ENCODE measurements at places on chromosomes 13 and 19.
A peak's percentile ranks its signal among the peaks of the same experiment; 100 is the strongest.

DNA sequence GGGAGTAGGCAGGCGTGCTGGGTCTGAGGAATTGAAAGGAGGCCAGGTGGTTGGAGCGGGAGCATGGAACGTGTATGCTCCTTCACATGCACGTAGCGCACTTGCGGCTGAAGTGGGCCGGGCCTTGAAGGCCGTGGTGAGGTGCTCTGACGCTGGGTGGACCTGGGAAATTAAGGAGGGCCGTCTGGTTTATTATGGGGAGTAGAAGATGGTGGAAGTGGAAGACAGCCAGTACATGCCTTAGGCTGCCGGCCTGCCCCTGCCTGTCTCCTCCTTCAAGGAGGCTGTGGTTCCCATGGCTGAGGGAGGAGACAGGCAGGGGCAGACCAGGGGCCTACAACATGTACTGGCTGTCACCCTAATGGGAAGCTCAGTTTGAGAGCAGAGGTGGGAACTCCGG lies 23.9 kb downstream of the GATAD2A start:
- no peak for DNase-seq

DNA sequence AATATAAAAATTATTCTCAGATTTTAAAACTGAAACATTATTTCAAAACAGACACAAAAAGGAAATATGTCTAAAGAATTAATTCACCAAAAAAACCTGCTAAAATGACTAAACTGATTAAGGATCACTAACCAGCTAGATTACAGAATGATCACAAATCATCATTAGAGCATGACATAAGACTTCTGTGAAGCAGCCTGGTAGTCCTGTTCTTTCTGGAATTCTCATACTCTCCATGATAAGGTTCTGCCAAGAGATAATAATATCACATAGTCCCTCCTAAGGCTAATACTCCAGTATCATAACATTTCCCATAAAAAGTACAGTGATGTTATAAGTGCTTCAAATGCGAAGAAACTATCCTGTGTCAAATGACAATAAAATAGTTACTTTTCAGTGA lies 1814.9 kb downstream of the SLITRK5 start:
- DNase-seq: no peak

GRCh38 chr19:38076337-38076736 lies 147.7 kb downstream of the DPF1 start:
- no peak for DNase-seq

DNA sequence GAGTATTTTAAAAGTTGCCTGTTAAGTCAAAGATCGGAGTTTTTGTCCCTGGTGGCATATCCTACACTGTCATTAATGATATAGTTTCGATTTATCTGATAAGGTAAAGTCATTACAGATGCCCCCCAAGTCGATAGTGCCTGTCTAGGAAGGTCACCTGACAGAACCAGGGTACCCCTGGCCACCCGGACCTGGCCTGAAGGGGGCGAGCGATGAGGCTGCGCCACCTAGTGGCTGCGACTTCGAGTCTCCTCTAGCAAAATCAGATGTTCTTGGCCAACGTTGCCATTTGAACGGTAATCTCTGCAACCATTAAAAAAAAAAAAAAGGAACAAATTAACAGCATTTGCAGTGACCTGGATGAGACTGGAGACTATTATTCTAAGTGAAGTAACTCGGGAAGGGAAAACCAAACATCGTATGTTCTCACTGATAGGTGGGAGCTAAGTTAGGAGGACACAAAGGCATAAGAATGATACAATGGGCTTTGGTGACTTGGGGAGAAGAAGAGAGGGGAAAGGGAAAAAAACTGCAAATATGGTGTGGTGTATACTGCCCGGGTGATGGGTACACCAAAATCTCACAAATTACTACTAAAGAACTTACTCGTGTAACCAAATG lies 565.1 kb downstream of the LIG4 start:
- DNase-seq: no peak

- no peak for DNase-seq
Observed at GRCh38 chr13:50370303-50370950, 355.2 kb downstream of the KCNRG start.

GRCh38 chr19:11093689-11094238 lies 4.5 kb downstream of the LDLR start:
- DNase-seq: no peak

DNA sequence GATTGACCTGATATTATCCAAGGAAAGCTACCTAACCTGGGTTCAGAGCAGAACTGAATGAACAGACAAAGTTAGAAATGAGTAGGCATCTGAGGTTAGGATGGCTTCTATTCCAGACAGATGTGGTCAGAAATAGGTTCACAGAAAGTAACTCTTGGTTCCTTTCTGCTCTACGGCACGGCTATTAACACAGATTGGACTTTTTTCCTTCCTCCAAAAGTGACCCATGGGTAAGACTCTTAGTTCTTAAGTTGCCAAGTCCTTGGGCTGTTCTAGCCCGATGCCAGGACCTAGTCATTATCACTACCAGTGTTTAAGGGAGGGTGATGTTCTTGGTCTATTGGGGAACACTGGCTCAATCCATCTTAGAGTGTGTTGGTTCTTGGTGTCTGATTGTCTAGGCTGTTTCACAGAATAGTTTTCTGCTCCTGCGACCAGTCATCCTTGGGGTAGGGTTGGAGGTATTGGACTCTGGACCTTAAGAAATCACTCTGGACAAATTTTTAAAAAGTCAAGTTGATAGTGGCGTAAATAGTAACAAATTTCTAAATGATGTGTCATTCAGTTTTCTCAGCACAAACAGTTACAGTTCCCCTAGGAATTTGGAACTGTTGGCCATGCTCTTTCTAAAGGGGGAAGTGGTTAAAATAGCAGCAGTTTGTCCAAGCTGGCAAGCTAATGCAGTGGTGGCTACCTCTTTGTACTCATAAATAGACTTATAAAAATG lies 60.1 kb upstream of the MYCBP2 start:
- DNase-seq: no peak

- DNase-seq: no peak
Observed at GRCh38 chr13:43238341-43239083, 215.1 kb downstream of the DNAJC15 start.

DNA sequence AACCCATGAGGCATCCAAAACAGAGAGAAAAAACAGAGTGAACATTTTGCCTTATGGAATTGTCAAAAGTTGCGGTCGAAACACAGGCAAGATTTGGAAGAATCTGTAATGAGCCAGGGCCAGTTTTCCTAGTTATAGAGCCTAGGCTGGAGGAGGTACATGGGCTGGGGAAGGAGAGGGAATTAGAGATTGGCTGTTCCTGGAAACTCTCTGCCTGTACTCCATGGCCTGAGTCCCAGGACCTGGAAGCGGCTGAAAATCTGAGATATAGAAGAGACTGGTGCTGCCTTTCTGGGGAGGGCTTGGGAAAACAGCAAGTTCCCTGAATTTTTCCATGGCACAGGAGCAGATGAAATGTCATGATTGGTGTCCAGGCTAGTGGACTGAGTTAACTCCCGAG lies 122.8 kb upstream of the KLF12 start:
- DNase-seq: no peak

GRCh38 chr13:106473154-106473553 lies 62.3 kb downstream of the EFNB2 start:
- DNase-seq: no peak

DNA sequence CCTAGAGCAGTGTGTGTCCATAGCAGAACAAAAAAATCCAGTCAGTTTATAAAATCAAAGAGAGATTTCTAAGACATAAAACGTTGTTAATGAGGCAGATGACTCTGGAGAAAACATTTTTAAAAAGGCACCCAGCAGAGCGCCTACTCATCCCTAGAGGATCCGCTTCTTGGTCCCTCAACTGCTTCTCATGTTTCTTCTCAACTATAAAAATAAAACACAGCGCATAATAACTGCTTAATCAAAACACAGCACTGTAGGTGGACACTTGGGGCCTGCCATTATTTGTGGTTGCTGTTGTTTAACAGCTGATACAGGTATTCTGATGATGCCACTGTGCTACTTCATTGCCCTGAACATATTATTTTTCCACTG lies 347.9 kb downstream of the FGF9 start:
- DNase-seq: no peak

- DNase-seq: no peak
Observed at GRCh38 chr19:54164369-54165068, 5.0 kb upstream of the LENG1 start.

- DNase-seq: no peak
Observed at GRCh38 chr13:51241720-51242119, 19.5 kb downstream of the FAM124A start.

- DNase-seq: no peak
Observed at GRCh38 chr13:36520111-36520510, 87.8 kb downstream of the CCNA1 start.

GRCh38 chr13:63691474-63691873 lies 2275.8 kb upstream of the PCDH20 start:
- no peak for DNase-seq

DNA sequence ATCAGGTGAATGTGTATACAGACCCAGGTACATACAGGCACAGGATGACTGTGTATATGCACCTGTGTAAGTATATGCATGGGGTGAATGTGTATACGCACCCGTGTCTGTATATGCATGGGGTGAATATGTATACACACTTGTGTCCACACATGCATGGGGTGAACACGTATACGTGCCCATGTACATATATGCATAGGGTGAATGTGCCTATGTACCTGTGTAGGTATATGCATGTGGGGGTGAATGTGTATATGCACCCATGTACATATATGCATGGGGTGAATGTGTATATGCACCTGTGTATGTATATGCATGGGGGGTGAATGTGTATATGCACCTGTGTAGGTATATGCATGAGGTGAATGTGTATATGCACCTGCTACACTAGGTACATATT lies 6.9 kb upstream of the ANGPTL8 start:
- no peak for DNase-seq

DNA sequence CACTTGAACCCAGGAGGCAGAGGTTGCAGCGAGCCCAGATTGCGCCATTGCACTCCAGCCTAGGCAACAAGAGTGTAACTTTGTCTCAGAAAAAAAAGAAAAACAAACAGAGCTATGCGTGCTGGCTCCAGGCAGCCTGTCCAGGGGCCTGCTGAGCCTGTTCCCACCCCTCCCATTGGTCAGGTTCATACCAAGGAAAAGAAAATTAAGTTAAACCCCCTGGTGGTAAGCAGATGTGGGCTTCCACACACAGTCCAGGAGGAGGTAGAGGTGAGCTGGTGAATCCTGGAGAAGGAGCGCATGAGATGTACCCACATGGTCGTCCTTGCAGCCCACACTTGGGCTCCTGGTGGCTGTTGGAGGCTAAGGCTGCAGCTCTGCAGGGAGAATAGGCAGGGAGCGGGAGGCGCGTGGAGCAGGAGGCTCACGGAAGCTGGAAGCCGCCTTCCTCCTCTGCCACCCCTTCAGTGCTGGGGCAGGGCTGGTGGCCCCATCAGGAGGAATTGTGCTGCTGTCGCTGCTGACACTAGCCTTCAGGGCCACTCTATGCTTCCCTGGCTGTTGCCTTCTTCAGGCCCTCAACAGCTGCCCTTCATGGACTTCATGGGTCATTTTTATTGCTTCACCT lies 10.5 kb upstream of the CHAMP1 start:
- no peak for DNase-seq

DNA sequence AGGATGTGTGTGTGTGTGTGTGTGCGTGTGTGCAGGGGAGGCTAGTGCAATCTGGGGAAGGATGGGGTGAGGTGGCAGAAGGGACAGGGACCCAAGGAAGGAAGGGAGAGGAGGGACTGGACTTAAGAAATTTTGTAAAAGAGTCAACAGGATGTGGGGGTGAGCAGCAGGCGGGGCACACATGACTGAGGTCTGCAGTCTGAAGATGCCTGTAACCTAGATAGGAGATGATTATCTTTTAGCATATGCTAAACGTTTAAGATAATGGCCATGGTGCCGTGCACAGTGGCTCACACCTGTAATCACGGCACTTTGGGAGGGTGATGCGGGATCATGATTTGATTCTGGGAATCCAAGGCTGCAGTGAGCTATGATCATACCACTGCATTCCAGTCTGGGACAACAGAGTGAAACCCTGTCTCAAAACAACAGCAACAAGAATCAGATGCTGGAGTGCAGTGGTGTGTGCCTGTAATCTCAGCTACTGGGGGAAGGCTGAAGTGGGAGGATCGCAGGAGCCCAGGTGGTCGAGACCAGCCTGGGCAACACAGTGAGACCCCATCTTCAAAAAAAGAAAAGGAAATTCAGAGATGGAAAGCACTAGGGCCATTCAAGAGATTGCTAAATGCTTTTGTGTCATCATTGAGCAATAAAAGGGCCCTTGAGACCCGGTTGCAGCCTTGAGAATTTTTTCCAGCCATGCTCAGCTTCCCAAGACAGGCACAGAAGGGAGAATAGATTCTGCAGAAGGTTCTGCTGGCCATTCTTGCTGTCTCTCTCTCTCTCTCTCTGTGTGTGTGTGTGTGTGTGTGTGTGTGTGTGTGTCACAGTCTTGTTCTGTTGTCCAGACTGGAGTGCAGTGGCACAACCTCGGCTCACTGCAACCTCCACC lies 3.8 kb upstream of the ZNF414 start:
- no peak for DNase-seq

DNA sequence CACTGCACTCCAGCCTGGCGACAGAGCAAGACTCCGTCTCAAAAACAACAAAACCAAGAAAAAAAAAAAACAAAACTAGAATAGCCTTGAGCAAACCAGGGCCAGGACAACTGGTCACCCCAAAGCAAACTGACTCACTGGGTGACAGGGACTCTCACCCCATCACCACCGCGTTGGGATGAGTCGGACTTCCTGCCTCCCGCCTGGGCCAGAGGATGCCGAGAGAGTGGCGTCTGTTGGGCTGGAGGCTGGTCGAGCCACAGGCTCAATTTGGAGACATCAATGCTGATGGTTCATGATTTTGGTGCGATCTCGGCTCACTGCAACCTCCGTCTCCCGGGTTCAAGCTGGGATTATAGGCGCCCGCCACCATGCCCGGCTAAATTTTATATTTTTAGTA lies 11.6 kb downstream of the TMPRSS9 start:
- no peak for DNase-seq

GRCh38 chr13:112205990-112206389 lies 139.0 kb downstream of the SOX1 start:
- no peak for DNase-seq

- no peak for DNase-seq
Observed at GRCh38 chr13:71798707-71799106, 68.3 kb downstream of the DACH1 start.

DNA sequence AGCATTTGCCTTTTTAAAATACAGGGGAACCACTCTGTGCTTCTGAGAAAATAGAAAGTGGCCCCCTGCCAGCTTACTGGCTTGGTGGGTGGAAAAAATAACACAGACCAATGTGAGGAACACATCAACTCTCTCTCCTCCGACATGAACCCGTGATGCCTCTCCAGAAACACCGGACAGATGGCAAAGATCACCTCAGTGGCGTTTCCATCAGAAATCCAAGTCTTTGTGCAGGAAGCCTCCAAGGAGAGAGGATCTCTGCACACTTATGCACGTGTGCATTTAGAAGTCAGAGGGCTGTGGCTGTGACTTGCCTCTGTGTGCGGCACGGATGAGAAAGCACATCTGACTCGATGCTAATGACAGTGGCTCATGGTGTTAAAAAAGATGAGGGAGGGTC lies 112.3 kb upstream of the KLF12 start:
- peak; percentile 25 for DNase-seq
